ENCODE measurements at places on chromosomes 3 and 15.

DNA sequence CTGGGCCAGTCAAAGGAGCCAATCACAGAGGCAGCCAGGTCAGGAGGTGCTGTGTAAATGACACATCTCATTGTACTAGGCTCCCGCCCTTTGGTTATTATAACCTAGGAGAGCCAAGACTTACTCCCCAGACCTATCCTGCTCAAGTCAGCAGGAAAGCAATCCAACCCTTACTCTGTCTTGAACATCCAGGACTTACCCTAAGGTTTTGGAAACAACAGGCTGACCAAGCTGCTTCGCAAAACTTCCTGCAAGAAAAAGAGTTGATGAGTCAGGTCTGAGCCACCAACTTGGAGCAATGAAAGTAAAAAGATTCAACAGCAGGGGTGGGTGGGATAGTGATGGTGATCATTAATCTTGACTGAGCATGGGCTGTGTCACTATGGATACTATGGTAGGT is 144.4 kb downstream of the MYLK start:
- DNase-seq = no peak

- no peak for DNase-seq
Measured at GRCh38 chr15:99365242-99365641, 114.0 kb downstream of the LRRC28 start.

GRCh38 chr15:100307241-100308212 is 34.2 kb downstream of the ADAMTS17 start:
- no peak for DNase-seq

DNA sequence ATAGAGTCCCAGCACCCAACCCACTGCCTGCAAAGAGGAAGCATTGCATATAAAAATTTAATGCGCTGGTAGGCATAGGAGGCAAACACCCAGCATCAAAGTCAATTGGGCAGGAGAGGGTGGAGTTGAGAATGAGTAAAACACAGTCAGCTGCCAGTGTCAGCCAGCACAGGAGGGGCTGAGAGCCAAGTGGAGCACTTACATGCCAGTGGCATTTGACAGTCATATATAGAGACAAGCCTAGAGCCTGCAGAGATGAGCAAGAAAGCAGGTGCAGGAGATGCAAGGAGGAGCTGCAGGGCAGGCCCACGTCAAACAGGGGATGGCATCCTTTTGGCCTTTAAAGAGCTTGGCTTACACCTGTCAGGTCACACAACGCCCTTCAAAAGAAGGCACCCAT is 27.6 kb upstream of the ZFAND6 start:
- DNase-seq = no peak

Data from stimulated activated CD4-positive, alpha-beta T cell treated with anti-CD3 and anti-CD28 coated beads, Interleukin-4, amount 100 ng/mL, for 48 hours (primary cell).